ENCODE measurements at places on chromosomes 4 and X.
A peak's percentile ranks its signal among the peaks of the same experiment; 100 is the strongest.

DNA sequence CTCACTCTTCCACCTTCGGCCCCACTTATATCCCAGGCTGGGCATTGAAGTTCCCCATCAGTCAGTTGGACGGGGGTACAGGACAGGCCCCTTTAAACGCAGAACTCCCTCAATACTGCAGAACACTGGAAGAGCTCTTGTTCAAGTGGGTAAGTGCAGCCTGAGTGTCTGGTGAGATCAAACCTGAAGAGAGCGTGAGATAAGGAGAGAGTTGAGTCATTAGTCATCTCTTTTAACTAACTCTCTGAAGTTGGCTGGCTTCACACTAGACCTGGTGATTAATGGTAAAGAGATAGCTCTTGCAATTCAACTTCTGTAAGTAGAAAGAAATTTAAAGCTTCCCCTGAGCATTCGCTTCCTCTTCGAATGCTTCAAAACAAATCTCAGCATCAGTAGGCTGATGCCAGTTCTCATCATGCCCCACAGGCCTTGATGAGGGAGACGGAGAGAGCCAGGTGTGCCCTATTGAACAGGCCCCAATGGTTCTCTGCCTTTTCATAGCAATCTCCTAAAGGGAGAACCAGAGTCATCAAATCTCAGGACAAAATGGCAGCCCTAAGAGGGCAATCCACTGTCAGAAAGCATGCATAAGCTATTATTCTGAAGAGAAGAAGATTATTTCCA lies 41.0 kb upstream of the JADE1 start:
- DNase-seq = no peak

DNA sequence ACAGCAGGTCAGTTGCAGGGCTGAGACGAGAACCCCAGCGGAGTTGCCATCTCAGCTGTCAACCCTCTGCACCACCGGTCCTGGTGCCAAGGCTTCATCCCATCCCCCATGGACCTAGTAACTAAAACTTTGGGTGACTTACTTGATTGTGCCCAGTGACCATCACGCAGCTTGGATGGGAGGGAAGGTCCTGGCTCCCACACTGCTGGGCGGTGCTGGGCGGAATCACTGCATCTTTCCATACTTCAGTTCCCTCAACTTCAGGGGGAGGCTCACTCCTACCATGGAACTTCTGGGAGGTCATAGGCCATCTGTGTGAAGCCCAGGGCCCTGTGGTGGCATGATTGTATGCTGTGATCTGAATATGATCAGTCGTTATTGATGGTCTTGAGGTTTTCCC lies 26.2 kb upstream of the JAKMIP1 start:
- DNase-seq = no peak

DNA sequence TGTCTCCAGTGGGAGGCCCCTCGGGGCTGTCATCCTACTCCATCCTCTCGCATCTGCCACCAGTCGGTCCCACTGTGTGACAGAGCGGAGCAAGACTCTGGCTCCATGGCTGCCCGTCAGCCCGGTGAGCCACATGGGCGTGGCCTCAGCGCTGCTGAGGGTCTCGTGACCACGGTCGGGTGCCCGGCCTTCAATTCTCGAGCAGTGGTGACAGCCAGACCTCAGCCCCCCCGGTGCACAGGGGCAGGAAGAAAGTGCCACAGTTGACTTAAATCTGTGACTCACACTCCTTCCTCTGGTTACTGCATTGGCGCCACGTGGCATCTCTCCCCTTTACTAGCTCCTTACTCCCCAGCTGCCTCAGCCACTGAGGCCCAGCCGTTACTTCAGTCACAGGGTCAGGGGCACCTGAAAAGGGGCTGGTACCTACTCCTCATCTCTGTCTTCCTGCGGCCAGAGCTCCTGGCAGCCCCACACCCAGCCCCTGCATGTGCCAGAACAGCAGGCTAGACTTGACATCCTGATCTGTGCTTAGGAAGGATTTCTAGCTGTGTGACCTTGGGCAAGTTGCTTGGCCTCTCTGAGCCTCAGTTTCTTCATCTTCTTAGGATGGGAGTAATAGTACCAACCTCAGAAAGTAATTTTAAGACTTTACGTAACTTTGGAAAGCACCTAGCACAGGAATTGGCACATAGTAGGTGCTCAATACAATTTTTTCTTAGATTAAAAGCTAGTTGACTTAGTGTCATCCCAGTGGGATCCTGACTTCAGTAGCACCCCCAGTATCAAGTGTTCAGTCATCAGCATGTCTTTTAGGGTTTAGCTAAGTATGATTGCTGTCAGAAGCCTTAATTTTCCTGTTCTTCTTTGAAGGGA lies 66.1 kb downstream of the TNIP2 start:
- DNase-seq = peak; percentile 32

- no peak for DNase-seq
These were observed 36.7 kb downstream of the KLF8 start for GRCh38 chrX:56268888-56269287.

DNA sequence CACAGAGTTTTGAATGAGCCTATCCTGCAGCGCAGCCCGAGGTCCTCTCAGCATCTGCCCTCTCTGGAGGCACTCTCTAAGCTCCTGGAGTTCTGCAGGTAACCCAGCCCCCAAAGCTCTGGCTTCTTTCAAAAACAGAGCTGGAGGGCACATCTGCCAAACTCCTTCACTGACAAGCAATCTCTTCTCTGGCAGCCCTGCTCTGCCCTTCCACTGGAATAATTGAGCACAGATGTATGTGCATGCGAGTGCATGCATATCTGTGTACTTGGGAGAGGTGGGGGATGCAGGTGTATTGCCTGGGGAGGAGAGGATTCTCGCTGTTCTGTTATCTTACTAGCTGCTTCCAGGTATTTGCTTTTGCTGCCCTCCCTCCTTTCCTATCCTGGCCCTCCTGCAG lies 22.2 kb upstream of the PLP1 start:
- no peak for DNase-seq

GRCh38 chrX:129637217-129638109 lies 17.3 kb downstream of the APLN start:
- DNase-seq = peak; percentile 41

DNA sequence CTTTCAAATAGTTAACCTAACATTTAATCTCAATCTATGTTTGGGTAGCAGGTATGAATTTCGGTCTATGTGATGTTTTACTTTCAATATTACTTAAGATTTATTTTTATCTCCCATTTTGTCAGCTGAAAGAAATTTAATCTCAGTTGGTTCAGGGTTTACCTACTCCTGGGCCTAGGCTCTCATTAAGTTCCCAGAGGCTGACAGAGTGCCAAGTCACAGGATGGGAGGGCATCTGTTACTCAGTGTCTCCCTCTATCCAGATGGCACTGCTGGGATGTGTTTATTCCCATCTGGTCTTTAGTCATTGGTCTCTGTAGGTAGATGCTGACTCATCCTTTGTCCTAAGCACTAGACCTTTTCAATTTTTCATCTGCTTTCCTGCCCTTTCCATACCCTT lies 129.4 kb upstream of the ARSJ start:
- peak; percentile 41 for DNase-seq

- no peak for DNase-seq
These were observed 20.4 kb downstream of the IQCM start for GRCh38 chr4:149795256-149795655.

DNA sequence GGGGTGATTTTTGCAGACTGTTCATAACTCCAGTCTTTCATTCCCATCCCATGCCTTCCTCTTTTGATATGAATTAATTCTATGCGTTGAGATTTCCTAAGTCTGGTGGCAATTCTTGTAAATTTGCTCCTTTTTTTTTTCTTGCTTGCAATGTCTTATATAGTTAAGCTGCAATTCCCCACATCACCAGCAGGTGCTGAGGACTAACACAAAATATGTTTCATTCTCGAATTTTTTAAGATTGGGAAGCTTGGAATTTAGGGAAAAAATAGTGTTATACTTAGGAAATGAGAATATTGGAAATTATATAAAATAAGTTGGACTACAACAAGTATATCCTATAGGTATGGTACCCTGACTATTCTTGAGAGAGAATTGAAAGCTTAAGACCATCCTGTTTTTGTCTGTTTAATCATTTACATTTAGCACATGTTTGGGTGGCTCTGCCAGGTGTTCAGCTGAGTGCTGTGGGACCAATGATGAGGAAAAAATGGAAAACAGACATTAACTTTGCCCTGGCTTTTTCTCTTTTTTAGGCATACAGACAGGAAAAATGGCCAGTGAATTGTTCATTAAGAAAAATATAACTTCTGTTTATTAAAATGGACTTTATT lies 30.2 kb downstream of the AFF2 start:
- peak; percentile 4 for DNase-seq

DNA sequence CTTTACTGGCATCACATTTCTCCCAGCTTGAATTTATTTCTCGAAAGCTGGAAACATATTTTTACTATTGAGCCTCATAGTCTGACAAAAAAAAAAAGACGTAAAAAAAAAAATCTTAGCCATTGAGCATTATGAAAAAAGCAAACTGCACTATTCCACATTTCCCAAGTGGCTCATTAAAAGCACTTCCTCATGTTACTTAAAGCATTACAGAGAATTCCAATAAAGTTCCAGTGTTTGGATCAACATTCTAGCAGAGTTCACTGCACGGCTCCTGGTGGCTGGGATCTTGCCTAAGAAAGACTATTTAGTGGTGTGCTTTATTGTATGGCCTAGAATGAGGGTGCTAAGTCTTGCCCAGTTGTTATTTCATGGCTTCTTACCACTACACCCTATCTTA lies 476.2 kb downstream of the PPARGC1A start:
- no peak for DNase-seq

GRCh38 chr4:111108153-111108552 lies 485.3 kb upstream of the PITX2 start:
- no peak for DNase-seq

DNA sequence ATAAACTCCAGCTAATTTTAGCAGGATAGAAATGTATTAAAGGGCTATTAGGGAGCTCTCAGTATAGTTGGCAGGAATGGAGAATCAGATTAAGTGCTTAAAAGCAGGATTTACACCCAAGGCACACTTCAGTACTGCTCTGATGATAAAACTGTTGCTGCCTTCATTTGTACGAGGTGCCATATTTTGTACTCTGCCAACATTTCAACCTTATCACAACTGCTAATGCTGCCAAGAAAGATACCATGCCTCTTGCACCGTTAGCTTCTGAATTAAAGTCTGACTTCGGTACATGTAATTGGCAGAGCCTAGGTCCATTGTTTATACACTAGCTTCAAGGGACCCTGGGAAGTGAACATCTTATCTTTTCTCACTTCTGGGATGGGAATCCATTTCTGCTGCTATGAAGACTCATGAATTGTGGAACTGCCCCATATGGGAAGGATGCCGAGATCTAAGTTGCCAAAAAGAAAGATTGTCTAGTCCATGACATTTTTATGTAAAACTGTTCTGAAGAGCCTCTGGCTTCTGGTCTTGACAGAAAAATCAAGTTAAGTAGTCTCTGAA lies 624.0 kb upstream of the IGFBP7 start:
- no peak for DNase-seq

DNA sequence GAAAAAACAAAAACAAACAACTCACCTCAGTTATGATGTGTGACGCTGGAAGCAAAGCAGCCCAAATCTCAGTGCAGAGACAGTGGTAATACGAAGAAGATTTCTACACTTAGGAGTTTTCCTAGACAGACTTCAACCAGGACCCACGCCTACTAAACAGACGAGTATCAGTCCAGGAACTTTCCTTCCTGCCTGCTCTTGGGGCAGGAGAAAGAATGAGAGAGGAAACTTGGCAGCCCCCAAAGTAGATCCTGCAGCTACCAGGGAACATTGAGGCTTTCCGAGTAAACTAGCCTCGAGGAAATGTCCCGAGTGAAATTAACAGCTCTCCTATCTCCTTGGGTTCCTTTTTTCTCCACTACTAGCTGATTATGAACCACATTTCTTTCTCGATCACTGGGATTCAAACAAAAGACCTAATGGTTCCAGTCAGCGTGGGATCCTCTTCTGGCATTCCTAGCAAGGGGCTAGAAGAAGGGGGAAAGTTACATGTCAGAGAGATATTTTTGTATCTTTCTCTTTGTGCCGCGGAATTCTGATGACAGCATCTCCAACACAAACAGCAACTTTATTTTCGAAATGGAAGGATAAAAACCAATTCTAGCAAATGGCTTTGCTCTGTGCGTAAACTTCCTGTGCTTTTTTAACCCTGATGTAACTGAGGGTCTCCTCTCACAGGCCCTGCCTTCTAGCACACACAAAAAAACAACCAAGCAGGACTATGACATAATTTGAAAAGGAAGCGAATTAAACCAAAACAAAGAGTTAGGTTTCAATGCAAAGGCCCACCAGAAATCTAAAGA lies 53.2 kb downstream of the PPM1K start:
- no peak for DNase-seq

- no peak for DNase-seq
These were observed 11.1 kb downstream of the CENPU start for GRCh38 chr4:184722798-184723197.

GRCh38 chr4:167052631-167053091 lies 181.6 kb downstream of the SPOCK3 start:
- no peak for DNase-seq

GRCh38 chr4:7460566-7460965 lies 25.8 kb upstream of the PSAPL1 start:
- DNase-seq = no peak

- no peak for DNase-seq
These were observed 3.1 kb upstream of the NR3C2 start for GRCh38 chr4:148445071-148445859.

- no peak for DNase-seq
These were observed 109.3 kb downstream of the AFF2 start for GRCh38 chrX:148609515-148610327.

- peak; percentile 8 for DNase-seq
These were observed 139.4 kb upstream of the TENM3 start for GRCh38 chr4:182103614-182104319.

- no peak for DNase-seq
These were observed 88.0 kb downstream of the IRF2 start for GRCh38 chr4:184386271-184386781.

DNA sequence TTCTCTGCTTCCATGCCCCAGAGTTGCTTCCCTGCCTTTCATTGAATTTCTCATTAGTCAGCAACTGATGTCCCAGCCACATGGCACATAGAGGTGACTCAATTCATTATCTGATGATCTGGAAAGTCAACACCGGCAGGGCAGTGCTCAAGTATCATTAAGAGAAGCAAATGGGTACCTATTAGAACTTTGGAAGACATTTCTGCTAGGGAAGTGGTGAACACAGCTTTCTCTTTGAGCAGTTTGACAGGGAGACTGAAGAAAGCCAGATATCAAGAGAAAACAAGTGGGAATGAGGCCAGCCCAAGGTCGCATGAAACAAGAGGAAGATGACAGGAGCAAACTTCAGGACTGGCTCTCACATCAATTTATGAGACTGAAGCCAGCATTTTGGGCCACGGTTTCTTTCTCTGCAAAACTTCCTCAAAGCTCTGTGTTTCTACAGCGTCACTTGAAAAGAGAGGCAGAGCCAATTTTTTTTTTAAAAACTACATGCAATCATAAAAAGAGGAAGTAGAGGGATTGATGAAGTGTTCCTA lies 108.3 kb upstream of the RPS6KA3 start:
- no peak for DNase-seq

DNA sequence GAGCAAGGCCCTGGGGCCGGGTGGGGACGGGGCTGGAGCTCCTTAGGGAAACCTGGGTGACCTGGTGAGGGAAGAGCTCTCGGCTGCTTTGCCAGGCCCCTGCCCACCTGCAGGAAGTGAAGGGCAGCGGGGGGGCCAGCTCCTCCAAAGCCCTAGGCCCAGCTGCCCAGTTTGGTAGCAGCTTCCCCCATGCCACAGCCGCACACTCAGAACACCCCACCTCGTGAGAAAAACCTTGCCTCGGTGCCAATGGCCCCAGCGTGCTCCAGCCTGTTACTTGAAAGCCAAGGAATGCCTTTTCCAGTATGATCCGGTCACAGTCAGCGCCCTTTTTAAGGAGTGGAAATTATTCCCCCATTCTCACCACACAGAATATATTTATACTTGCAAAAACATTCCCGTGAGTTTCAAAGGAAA lies 38.3 kb downstream of the ACOX3 start:
- DNase-seq = no peak

GRCh38 chrX:116321711-116322110 lies 114.7 kb upstream of the SLC6A14 start:
- DNase-seq = no peak
